Muscle of arm (tissue), 14 donors: ENCODE measurements at places on chromosomes 13 and 19.

DNA sequence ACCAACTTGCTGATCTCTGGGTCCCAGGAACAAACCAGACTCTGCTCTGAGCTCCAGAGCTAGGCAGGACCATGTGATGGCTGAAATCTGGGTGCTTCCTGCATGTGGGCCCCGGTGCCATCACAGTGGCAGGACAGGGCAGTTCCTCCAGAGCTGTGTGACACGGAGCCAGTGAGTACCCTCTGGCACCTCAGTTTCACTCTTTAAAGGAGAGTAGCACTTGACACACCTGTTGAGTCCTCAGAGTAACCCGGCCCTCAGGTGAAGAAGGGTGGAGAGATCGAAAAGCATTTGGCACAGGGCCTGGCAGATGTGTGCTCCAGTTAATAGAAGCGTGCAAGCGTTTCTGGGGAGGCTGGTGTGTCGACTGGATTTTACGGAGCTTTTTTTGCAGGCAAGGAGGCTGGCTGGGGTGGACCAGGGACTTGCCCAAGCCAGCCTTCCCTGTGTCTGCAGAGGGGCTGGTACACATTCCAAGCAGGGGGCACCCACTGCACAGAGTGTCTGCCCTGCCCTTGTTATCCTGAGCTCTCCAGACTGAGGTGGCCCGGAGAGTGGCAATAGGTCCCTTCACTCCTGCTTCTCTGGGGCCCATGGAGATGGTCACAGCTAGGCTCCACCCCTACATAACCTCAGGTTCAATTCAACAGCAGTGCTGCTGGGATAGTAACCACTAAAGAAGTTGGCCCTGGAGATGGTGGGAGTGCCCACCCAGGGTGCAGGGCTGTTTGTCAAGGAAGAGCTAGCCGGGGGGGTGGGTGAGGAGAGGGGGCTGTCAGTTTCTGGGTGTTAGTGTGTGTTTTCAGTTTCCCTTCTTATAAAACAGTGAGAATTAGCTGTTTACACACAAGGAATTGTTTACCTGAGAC lies 8.3 kb downstream of the RPS19 start:
- DNase-seq: no peak

GRCh38 chr19:18465214-18465963 lies 27.5 kb upstream of the ISYNA1 start:
- no peak for DNase-seq

- no peak for DNase-seq
These were observed at the start of gene RSPH6A for GRCh38 chr19:45814851-45815480. TSS of gene RSPH6A (minus strand) at chr19:45815308. CDS start at chr19:45815176, 132 bp downstream.

DNA sequence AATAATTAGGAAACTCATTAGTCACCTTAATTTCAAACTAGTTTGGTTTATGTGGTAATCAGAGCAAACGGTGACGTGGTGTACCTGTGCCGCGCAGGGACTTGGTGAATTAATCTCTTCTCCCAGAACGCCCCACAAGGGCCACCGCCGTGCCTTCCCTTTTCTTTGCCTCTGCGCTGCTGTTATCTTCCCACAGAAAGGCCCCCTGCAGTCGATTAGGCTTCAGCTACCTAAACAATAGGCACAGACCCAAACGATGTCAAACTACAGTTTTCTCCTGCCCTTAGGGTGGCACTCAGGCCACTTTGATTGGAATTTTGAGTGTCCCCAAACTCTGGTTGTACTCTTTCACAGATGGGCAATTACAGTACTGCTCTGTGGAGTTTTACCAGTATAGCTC lies 115.5 kb downstream of the GGACT start:
- DNase-seq: no peak

- no peak for DNase-seq
These were observed 324.1 kb downstream of the RBM26 start for GRCh38 chr13:79081942-79082341.

DNA sequence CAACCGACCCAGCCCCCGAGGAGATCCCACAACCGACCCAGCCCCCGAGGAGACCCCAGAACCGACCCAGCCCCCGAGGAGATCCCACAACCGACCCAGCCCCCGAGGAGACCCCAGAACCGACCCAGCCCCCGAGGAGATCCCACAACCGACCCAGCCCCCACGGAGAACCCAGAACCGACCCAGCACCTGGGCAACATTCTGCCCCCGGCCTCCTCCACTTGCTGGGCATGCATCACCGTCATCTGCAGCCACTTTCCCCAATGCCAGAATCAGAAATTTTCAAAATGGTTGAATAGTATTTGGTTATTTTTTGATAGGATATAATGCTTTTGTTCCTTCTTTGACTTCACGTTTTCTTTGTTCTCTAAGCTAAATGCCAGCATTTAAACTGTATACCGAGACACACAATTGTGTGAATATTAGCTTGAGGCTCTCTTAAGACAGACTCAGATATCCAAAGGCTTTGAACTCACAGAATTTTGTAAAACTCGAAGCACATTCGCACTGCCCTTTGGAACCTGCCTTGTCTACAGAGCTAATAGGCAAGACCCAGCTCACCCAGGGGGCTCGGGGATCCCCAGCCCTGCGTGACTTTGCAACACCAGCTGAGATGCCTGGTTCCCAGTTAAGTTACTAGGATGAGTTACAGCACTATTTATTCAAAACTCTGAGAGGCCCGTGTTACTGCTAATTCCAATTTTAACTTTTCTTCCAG lies 15.5 kb upstream of the RASA3 start:
- no peak for DNase-seq

DNA sequence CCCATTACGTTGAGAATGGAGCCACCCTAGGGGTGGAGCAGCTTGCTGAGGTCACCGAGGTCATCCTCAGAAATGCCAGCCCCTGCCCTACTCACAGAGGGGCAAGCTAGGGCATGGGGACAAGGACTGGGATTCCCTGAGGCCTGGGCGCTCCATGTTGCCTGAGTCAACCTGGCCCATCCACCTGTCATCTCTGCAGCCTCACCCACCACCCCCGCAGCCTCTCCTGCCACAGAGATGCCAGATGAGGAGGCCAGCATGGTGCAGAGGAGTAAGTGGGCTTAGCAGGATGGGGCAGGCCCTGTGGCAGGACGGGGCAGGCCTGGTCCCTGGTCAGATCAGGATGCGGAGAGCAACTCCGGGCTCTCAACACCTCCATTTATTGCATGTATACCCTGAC lies 9.5 kb downstream of the NKPD1 start:
- DNase-seq: no peak

DNA sequence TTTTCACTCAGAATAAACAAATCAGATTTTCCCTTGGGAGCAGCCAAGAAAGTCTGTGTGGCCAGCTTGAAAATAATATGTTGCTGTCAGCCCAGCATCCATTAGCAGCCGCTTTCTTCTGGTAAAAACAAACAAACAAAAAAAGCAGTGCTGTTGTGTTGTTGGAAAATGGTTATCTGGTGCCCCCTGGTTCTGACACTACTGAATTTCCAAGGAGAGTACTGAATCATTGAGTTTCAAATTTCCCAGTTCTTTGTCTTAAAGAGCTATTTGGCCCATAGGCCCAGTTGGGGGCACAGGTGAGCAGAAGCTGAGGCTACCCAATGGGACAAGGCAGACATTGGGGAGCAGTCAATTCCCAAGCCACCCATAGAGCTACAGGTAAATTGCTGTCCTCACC lies 995.9 kb downstream of the UQCRFS1 start:
- DNase-seq: no peak
